Caco-2 (cell line): ENCODE measurements at places on chromosomes 2 and 18.

GRCh38 chr2:209424781-209425470, 1.1 kb downstream of the MAP2 start:
- no peak for DNase-seq

GRCh38 chr18:76264198-76264875, 230.7 kb downstream of the ZNF516 start:
- DNase-seq = no peak

DNA sequence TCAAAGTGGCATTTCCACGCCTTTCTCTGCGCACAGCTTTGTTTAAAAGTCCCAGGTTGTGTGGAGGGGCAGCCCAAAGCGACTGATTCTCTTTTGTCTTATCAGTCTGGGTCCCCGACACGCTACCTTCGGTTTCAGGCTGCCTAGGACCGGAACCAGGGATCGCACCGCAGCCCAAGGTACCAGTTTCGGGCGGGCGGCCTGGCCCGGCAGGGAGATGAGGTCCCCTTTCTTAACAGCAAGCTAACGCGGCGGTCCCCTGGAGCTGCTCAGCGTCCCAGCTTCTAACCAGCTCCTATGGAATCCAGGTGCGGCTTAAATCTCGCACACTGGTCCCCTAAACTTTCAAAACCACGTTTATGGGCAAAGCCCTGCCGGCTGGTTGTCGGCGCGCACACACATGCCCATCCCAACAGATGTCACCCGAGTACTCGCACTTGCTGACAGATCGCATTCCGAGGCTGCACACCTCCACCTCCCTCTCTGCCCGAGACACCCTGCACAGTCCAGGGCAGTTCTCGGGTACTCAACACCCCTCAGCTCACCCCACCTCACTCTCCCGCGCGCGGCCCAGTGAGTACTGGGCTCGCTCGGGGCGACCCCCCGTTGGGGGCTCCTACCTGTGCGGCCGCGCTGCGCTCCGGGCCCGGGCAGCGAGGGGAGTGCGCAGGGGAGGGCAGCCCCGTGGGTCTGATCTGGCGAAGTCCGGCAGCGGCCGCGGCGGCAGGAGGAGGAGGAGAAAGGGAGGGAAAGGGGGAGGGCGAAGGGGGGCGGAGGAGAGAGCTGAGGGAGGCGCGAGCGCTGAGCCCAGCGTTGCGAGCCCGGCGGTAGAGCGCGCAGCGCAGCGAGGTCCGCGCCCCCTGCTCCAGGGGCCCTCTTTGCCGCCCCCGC, at the start of gene EFEMP1:
Gene EFEMP1, minus strand, starts transcription at position 692 of the 891 bp plus-strand sequence. CDS start 1,342 bp downstream, outside the sequence.
- DNase-seq = no peak

DNA sequence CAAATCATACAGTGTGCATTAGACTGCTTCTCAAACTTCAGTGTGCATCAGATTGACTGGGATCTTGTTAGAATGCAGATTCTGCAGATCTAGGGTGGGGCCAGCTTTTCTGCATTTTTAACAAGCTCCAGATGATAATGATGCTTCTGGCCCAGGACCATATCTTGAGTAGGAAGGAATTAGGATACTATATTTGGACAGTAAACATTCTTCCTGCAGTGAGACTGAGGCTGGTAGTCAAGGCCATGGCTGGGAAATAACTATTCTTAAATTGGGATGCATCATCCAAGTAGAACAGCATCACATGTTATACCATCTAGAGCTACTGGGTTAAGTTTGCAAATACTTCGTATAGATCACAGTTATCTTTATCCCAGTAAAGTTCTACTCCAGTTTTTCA, 28.4 kb upstream of the ARMC9 start:
- DNase-seq = no peak

DNA sequence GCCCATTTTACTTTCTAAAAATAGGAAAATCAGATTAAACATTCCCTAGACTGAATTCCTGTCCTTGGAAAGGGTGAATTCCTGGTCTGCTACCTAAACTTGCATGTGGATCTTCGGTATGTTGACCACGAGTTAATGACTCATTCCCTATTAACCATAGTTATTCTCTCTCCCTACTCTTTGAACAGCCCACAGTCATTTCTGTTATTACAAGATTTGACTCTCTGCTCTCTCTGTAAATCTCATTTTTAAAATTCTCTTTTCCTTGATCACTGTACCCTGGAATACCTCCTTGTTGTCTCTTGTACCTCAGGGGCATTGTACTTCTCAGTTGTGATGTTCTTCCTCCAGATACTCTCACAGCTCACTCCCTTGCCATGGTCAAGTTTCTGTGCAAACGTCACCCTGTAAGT, 92.0 kb upstream of the GULP1 start:
- DNase-seq = no peak

- no peak for DNase-seq
Measured at GRCh38 chr2:234676783-234677450, 180.0 kb upstream of the ARL4C start.

GRCh38 chr2:70966681-70967080, 11.7 kb upstream of the ANKRD53 start:
- DNase-seq = no peak

GRCh38 chr18:46199515-46200147, 95.4 kb downstream of the HAUS1 start:
- DNase-seq = no peak

- no peak for DNase-seq
Measured at GRCh38 chr2:165839610-165840009, 45.6 kb upstream of the GALNT3 start.

- DNase-seq = no peak
Measured at GRCh38 chr2:60629801-60630385, 76.4 kb upstream of the BCL11A start.

DNA sequence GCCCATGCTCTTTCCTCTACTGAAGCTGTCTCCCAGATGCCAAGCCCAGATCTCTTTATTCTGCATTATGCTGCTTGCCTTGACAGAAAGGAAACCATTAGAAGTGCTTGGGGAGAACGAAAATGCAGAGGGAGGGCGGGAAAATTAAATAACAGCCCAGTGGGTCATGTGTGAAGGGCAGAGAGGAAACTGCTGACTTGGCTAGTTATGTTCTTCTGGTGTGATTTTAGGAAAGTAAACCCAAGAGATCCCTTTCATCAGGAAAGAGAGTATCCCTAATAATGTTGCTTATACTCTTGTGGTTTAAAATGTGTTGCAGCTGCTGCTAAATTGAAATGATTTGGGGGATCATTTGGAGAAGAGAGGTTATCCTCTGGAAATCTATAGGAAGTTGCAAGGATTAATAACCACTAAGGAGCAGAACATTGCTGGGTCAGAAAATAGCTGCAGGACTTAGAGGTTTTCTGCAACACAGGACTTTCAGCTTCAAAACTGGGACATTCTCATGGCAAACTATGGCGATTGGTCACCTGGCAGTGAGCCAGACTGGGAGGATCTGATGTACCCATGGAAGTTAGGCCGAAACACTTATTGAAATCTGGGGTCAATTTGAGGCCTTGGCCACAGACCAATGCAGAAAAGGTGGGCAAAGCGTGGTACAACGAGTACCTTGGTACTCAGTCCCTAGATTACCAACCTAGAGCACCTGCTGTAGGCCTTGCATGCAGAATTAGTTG, 172.2 kb downstream of the TMEM247 start:
- DNase-seq = no peak

DNA sequence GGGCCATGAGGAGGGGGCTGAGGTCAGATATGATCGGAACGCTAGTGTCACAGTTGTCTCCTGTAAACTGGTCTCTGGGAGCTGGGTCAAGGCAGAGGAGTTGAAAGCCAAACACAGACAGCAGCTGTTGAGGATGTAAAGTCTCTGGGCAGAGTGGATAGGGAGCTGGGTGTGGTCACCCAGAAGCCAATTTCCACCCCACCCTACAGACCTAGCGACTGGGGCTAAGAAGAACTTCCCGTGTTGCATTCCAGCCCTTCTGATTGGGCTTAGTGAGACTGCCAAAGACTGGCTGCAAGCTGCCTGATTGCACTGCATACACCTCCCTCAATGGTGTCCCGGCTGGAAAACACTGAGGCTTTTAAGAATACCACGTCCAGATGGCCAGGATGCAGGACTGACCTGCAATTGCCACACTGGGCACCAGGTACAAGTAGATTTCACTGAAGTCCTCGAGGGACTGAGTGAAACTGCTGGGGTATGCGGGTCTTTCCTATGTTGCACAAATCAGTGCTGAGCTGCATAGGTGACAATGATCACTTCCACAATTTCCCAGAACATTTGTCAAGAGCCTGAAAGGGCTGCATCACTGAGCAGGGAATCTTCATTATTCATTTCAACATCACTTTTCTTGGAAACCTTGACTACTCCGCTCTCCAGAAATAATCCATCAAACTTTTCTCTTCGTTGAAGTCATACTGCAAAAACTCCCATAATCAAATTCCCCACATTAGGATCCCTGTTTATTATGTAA, 43.1 kb upstream of the EML4 start:
- DNase-seq = no peak

- no peak for DNase-seq
Measured at GRCh38 chr2:65443509-65444186, 11.2 kb upstream of the SPRED2 start.

- DNase-seq = no peak
Measured at GRCh38 chr2:190722061-190722759, 73.3 kb downstream of the NAB1 start.

GRCh38 chr18:69631281-69631680, 230.6 kb downstream of the DOK6 start:
- DNase-seq = no peak

DNA sequence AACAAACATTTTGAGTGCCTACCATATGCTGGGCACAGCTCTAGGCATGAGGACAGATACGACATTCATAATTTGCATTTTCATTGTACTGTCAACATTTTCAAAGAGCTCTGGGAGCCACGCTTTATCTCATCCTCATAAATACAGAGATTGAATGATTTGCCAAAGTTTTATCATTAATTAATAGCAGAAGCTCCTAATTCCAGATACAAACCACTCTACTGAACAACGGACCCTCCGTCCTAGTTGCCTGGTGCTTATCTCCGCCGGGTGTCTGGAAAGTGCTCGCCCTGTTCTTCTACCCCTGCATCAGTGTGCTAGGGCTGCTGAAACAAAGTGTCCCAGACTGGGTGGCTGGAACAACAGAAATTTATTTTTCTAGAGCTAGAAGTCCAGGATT, 23.8 kb downstream of the SERTAD2 start:
- no peak for DNase-seq

GRCh38 chr2:68103030-68103708, 40.4 kb upstream of the C1D start:
- DNase-seq = no peak

GRCh38 chr18:23810396-23810795, 121.1 kb downstream of the LAMA3 start:
- DNase-seq = no peak

- no peak for DNase-seq
Measured at GRCh38 chr18:35203067-35203466, 37.8 kb upstream of the ZNF397 start.

- DNase-seq = no peak
Measured at GRCh38 chr18:23126376-23127056, 8.8 kb upstream of the CABLES1 start.

DNA sequence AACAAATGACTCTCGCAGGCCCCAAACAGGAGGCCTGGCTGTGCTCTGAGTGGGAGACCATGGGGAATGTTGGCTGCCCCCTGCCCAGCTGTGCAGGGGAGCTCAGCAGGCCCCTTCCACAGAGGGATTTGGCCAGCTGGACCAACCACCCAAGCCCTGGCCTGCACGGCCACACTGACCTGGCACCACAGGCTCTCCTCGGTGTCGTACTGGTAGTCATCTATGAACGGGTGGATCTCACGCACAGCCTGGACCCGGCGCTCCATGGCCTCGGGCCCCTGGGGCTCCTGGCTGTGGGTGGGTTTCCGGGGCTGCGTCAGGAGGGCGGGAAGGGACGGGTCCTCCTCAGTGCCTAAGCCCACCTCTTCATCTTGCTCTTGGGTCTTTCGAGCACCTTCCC, 74.5 kb downstream of the POLR1A start:
- DNase-seq = no peak

- no peak for DNase-seq
Measured at GRCh38 chr18:55982992-55983391, 395.0 kb upstream of the TCF4 start.

- DNase-seq = peak; percentile 84
Measured at GRCh38 chr2:113390124-113390849, 47.2 kb upstream of the ZNG1B start.

- DNase-seq = no peak
Measured at GRCh38 chr2:205701509-205701908, 19.2 kb downstream of the NRP2 start.

- no peak for DNase-seq
Measured at GRCh38 chr2:238458651-238459050, 31.9 kb downstream of the ASB1 start.

DNA sequence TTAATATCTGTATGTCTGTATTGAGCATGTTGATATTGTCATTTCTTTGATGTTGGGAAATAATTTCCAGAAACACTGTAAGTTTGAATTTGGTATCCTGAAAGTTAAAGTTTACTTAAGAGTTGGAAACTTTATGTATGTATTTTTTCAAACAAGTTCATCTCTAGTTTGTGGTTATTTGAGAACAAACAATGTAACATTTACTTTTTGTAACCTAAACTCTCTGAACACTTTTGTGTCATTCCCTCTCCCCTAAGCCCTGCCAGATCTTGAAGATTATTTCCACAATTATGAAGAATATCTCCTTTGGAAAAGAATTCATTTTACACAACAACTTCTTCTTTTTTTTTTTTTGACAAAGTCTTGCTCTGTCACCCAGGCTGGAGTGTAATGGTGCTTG, 24.9 kb downstream of the TDRD15 start:
- DNase-seq = no peak

DNA sequence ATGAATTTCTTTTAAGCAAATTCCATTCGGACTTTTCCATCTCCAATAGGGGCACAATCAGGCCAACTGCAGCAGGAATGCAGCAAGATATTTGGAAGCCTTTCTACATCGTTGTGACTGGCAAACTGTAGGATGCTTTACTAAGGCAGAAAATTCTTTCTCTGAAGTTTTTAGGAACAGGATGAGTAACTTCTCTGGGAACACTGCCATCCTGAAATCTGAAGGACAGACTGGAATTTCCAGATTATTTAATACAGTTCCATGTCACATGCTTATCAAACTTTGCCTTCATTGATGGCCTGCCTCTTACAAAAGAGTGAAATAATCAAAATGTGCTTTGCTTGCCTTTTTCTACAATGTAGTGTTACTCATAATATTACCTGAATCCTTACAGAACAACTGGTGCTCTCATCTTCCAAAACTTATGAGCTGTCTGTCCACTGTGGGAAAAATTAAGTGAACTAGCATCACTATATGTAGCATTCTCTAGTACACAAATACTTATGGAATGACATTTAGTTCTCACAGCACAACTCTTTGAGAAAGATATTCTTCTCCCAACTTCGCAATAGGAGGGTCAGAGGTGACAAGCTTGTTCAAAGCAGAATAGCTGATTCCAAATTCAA, 32.0 kb upstream of the MAP2 start:
- DNase-seq = no peak

- DNase-seq = no peak
Measured at GRCh38 chr18:51660188-51660715, 462.8 kb upstream of the MEX3C start.

- DNase-seq = no peak
Measured at GRCh38 chr2:48790407-48791170, 35.1 kb upstream of the LHCGR start.

GRCh38 chr2:197927994-197928393, 123.6 kb downstream of the PLCL1 start:
- no peak for DNase-seq
